Bone marrow (tissue), 2 donors: ENCODE measurements at places on chromosomes 6 and 20.

DNA sequence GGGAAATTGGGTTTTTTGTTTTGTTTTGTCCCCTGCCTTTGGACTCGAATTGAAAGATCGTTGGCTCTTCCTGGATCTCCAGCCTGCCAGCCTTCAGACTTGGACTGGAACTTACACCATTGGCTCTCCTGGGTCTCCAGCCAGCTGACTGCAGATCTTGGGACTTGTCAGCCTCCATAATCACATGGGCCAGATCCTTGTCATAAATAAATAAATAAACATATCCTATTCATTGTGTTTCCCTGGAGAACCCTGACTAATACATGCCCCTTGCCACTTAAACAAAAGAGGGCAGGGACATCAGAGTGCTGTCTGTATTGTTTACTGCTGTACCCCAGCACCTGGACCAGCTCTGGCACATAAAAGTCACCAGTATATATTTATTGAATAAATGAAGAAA, 101.5 kb downstream of the CAP2 start:
- no peak for DNase-seq

- no peak for DNase-seq
Observed at GRCh38 chr6:5637714-5638113, 369.0 kb downstream of the NRN1 start.

GRCh38 chr6:3939964-3940363, 90.8 kb downstream of the FAM50B start:
- no peak for DNase-seq

GRCh38 chr6:41200901-41201763, at the start of gene TREML2:
TREML2 (minus strand) TSS chr6:41201149; CDS start chr6:41201008, 141 bp downstream.
- DNase-seq = no peak

GRCh38 chr6:43702534-43703440, 15.2 kb upstream of the MRPS18A start:
- DNase-seq = peak; percentile 12

- no peak for DNase-seq
Observed at GRCh38 chr6:103142902-103143301, 1716.8 kb downstream of the HACE1 start.

DNA sequence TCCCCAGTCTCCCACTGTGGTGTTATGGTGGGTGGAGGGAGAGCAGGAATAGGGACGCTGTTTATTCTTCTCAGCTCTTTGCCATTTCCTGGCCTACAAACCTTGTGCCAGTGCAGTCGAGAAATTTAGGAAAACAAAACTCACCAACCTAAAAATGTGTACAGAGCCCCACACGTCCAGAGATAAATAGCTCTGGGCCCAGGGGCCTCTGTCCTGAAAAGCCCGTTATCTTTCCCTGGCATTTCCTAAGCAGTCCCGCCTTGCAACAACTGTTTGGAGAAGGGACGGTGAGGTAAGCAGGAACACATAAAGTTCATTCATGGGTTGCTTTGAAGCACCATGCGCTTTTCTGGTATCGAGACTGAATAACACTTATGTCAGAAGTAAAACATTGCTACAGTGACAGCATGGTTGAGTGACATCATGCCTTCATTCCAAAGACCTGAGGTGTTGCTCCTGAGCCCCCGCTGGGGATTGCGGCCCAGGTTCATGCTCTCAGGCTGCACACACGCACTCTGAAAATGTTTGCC, 80.1 kb upstream of the NXT1 start:
- no peak for DNase-seq

GRCh38 chr20:63483834-63484233, 11.4 kb upstream of the KCNQ2 start:
- no peak for DNase-seq

GRCh38 chr6:90894285-90895130, 307.6 kb upstream of the MAP3K7 start:
- no peak for DNase-seq

DNA sequence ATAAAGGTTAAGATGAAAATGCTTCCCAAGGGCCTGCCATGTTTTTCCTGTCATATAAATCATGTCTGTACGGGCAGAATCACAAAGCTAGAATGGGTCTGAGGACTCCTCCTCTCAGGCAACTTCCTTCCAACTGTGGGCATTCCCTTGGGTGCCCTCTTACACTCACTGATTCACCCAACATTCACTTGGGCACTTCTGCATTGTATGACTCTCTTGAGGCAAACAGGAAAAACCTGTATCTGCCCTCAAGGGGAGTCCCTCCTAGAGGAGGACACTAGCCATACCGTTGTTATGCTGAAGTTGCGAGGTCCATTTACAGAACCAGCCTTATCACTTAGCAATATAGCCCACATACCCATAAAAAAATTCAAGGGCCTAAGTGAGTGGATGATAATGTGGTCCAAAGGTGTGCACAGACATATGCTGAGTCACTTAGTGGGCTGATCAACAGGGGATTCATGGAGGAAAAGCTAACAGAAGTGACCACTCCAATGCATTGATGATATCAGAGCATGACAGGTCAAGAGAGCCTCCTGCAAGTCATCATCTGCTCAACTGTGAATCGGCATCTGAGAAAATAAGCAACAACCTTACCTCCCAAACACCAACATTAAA, 131.1 kb downstream of the ATXN1 start:
- DNase-seq = no peak

DNA sequence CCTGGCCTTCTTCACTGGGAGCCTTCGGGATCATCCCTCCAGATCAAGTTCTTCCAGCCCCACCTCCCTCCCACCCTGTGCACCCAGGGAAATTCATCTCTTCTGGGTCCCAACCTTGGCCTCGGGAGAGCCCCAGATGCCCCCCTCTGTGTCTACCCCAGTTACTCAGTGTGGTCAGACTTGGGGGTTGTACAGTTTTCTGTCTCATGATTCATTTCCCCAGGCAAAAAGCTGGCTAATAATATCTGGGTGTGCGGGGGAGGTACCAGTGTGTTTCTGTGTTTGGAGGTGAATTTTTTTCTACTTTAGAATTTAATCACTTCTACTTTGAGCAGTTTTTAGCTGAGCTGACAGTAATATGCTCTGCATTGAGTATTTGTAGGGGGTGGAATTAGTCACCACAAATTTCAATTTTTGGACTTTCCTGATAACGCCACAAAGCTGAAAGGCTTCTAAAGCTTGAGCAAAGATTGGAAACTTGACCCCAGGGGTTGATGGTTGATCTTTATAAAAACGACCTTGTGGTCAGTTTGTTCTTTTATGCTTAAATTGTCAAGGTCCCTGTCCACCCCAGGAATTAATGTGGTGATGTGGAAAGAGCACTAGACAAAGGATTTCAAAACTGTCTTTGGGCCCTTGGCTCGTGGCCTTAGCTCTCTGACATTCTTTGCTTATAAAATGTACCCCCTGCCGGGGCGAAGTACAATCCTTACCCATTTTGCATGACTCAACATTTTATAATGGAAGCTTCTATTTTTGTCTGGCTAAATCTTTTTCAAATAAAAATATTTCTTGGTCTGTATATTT, 284.7 kb upstream of the TAB2 start:
- DNase-seq = no peak

GRCh38 chr6:138517635-138518034, 18.3 kb upstream of the NHSL1 start:
- peak; percentile 7 for DNase-seq

- no peak for DNase-seq
Observed at GRCh38 chr20:41426976-41427375, 60.4 kb upstream of the EMILIN3 start.

GRCh38 chr6:100592929-100593328, 128.2 kb upstream of the SIM1 start:
- no peak for DNase-seq

DNA sequence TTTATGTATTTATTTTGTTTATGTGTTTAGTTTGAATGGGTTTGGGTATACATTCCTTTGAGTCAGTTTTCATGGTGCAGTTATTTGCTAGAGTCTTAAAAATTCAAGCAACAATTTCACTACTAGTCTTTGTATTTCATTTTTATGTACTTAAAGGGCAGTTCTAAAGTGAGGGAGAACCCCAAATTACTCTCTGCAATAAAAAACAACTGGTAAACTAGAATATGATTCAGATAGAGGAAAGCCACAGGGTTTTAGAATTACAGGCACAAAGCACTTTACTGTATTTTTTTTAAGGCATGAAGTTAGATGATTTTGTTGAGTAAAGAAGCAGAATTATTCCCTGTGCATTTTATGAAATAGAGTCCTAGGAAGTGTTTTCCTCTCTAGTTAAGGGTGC, 183.3 kb downstream of the ARID1B start:
- DNase-seq = no peak

DNA sequence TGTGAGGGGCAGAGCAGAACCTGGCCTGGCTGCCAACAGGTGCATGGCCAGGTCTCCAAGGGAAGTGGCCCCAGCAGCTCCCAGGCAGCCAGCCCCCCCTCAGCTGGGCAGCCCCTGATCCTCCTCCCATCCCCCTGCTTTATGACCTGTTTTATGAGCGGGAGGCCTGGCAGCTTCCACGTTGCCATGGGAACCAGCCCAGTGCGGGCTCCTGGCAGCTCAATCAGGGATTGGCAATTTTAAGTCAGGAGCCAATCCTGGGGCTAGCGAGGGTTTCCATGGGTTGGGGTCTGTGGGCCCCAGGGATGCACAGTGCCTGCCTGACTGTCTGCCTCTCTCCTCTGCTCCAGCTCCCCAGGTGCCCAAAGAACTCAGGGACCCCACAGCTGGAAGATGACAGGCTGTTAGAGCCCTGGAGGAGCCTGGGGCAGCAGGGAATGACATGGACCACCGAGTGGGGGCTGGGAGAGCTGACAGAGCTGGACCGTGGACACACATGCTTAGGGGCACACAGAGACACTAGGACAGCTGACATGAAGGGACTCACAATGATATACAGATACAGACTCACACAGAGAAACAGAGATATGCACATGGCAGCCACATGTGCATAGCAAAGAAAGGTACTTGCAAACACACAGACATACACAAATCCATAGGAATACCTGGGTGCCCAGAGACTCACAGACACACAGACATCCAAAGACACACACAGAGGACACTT, 56.5 kb upstream of the SIRPA start:
- DNase-seq = no peak

DNA sequence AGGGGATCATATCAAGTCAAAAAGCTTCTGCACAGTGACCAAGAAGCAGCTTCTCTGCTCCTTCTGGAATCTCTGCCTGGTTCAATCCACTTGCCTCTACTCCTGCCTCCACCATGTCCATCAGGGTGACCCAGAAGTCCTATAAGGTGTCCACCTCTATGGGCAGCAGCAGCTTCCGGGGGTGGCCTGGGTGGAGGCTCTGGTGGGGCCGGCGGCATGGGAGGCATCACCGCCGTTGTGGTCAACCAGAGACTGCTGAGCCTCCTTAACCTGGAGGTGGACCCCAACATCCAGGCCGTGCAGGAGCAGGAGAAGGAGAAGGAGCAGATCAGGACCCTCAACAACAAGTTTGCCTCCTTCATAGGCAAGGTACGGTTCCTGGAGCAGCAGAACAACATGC, 159.3 kb downstream of the PRKN start:
- no peak for DNase-seq

DNA sequence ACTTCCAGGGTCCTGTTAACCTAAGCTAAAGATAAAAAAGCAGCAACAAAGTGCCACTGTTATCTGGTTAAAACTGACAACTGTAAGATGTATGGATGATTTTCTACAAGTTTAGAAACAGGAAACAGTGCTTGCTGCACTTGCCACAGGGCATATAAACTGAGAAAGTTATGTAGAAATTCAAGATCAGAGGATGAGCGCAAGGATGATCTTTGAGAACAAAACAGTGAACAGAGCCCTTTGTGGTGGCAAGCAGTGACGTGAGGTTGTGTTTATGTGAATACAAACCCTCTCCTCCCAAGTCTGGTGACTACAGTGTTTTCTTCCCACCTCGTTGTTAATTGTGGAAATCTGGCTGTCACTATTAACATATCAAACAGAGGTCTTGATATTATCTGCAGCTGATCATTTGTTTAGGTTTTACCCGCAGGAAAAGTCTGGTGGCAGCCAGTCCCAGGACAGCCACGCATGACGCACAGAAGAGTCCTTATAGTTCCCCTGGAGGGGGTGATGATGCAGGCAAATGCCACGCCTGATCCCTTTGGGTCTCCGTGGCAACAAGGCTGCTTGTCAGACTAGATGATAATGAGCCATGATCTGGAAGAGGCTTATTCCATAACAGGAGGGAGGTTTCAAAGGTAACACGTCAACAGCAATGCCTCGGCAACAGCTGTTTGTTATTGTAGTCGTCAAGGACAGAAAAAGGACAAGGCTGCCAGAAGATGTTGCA, 43.1 kb upstream of the TNFAIP3 start:
- peak; percentile 35 for DNase-seq

DNA sequence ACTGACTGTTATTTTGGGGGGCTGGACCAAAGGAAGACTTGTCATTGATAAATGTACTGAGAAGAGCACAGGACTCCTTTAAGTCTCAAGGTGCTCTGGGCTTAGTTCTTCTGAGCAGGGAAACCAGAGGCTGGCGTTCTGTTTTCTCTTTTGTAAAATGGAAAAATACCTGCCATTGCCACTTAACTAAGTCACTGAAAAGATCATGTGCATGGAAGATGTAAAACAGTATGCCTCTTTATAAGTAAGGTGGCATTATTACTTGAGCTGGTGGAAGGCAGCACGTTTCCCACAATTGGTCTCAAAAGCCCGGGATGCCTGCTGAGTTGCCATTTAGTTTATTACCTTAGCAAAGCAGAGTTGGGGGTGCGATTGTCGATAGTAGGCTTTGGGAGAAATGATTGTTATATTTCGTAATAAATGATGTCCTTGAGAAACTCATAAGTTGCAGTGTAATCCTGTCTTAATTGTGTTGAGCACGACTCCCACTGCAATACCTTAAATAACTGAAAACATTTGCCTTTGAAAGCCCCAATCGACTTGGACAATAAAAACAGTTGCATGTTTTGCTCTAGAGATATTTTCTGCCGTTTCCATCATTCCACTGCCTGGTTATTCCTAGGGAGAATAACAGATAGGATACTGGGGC, 3.6 kb downstream of the JARID2 start:
- no peak for DNase-seq

DNA sequence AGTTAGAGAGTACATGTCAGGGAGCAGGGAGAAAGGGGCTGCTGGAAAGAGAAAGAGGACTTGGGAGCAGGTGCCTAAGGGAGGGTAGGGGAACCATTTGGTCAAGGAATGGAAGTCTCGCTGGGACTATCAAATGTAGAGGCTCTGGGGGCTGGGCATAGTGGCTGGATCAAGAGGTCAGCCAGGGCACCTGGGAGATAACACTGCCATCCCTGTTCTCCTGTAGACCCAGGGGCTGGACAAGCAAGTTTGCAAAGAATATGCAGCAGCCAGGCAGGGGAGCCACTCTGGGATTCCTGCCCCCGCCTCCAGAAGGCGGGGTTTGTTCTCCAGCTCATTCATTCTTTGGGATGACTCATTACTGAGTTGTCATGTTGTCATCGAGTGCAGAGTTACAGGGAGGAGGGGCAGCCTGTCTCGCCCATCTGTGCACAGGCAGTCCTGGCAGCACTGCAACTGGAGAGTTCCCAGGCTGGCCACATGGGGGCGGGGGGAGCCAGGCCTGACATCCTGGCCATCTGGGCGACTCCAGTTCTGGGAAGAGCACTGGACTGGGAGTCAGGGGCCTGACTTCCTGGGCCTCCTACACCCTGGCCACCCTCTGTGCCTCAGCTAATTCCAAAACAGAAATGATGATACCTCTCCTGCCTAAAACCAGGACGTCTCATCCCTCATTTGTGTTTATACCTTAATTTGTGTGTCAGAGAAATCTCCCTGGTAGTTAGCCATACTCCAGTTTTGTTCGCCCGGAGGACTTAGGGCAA, 28.2 kb upstream of the ZFAND3 start:
- peak; percentile 67 for DNase-seq
